K562 (cell line): ENCODE measurements at places on chromosomes 16 and 17. TPM values are rescaled to one million over a fixed set of nuclear protein-coding genes. Genes with fewer than 3 reads are reported as not detected.

DNA sequence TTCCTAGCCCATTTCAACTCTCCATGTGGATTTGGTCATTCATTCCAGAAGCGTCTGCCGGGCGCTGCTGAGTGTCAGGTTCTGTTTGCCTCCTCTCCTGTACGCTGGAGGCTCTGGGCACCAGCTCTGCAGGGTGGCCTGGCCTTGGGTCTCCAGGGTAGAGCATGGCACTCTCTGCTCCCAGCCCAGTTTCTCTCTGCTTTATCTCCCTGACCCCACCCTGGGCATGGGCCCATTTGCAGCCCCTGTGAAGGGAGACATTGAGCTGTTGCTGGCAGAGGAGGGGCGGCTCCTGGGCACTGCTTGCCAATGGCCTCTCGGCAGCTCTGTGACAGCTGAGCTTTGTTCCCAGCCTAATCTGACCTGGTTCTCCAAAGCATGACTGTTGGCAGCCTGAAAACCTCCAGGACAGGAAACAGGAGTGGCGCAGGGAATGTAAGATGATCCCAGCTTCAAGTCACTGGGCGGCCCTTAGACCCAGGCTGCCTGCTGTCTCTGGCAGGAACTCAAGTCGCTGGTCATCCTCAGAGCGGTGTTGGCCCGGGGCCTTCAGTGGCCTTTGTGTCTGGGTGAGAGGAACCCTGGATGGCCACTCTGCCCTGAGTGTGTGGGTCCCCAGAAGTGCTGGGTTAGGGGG, 146.8 kb downstream of the SEC14L1 start:
- DNase-seq, result no peak

SMTNL2 gene
- total RNA-seq, result not detected in 2 replicates

GRCh38 chr17:75135452-75135851, 3.9 kb upstream of the NT5C start:
- DNase-seq, result no peak

- no peak for DNase-seq
Observed at GRCh38 chr17:10735251-10735650, 5.4 kb upstream of the TMEM220 start.
